ENCODE measurements at places on chromosomes 12 and 14. TPM values are rescaled to one million over a fixed set of nuclear protein-coding genes. Genes with fewer than 3 reads are reported as not detected.

The IRAK3 gene
- 50.7 TPM for total RNA-seq

The APEX1 gene
- total RNA-seq, result 103 TPM

DNA sequence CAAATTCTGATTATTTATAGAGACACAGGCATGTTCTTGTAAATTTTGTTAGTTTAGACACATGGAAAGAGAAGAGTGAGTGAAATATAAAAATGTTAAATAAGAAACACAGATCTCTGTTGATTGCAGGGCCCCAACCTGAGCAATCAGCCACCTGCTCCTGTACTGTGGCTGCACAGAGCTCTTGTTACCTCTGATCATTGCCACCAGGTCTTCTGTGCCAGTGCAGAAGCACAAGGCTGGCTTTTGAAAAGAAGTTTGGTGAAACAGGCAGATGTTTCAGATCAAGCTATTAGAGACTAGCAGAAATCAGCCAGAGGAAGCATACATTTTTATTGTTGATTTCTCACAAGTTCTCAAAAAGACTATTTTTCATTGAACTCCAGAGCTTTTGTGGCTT is 434.1 kb upstream of the OR4E1 start:
- no peak overlapping the region for H3K4me3 ChIP-seq
- no peaks in the 10 kb centered on the region for H3K36me3 ChIP-seq
- no peaks in the 10 kb centered on the region for H3K4me1 ChIP-seq
- DNase-seq, result no peak
- no peak overlapping the region for H3K27ac ChIP-seq

The BEST3 gene
- not detected for total RNA-seq

DNA sequence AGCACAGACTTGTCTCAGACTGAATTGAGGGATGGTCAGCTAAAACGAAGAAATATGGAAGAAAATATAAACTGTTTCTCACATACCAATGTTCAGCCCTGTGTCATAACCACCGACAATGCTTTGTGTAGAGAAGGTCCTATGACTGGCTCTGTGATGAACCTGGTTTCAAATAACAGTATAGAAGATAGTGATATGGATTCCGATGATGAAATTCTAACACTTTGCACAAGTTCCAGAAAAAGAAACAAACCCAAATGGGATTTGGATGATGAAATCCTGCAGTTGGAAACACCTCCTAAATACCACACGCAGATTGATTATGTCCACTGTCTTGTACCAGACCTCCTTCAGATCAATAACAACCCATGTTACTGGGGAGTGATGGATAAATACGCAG is 7.9 kb upstream of the MAPK1IP1L start:
- no peak for DNase-seq
- no peaks in the 10 kb centered on the region for H3K4me1 ChIP-seq
- H3K4me3 ChIP-seq, result no peak overlapping the region
- peaks cover 25% of the 10 kb centered on the region for H3K36me3 ChIP-seq
- H3K27me3 ChIP-seq, result no peaks in the 10 kb centered on the region

DNA sequence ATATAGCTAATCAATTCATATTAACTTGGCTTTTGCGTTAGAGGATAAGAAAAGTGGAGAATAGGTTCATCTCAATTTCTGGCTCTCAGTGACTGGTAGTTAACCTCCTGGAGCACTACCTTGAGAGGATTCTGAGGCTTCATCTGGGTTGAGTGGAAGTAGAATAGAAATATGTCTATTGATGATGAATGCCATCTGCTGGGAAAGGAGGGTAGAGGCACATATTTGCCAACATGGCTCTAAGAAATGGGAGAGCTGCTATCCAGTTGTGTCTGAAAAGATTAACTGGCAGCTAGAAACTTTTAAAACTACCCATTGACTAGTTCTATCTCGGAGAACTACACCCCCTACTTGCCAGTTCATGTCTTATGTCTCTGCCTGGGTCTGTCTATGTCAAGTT is 530.1 kb downstream of the NRXN3 start:
- H3K4me3 ChIP-seq, result no peak overlapping the region
- no peak for DNase-seq
- no peaks in the 10 kb centered on the region for H3K4me1 ChIP-seq
- H3K27ac ChIP-seq, result no peak overlapping the region

- H3K27me3 ChIP-seq, result no peaks in the 10 kb centered on the region
- peaks cover 44% of the 10 kb centered on the region for H3K36me3 ChIP-seq
- no peak overlapping the region for H3K4me3 ChIP-seq
- DNase-seq, result no peak
- H3K4me1 ChIP-seq, result peaks cover 16% of the 10 kb centered on the region
Measured at GRCh38 chr14:68918612-68919011, 60.5 kb downstream of the ACTN1 start.

The KRT80 gene
- 3.0 TPM for total RNA-seq

DNA sequence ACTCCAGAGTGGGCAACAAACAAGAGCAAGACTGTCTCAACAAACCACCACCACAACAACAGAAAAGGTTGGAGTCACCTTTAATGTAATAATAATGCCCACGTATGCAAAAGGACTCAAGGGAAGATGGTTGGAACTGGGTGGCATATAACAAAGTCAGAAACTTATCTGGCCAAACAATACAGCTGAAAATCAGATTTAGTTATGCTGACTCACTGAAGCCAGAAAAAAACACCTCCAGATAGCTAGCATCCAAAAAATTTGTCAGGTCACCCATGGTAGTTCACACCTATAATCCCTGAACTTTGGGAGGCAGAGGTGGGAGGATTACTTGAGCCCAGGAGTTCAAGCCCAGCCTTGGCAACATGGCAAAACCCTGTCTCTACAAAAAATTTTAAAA is 24.4 kb downstream of the SLC11A2 start:
- no peak overlapping the region for H3K27ac ChIP-seq
- peaks cover 95% of the 10 kb centered on the region for H3K36me3 ChIP-seq
- H3K27me3 ChIP-seq, result no peaks in the 10 kb centered on the region

DNA sequence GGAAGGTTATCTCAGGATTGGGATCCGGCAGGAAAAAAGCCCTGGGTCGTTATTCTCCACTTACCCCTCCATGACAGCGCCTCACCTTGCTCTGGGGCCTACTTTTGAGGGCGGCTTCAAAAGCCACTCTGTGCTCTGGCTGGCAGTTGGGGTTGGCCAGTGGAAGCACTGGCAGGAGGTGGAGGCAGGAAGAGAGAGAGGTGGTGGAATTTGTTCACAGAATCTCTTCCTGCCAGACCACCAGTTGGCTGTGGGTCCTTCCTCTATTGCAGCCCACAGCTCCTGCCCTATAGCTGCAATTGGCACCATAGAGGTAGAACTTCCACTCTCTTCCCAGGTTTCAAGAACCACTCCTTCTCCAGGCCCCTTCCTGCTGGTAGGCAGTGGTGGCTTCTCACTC is 32.7 kb upstream of the SDR39U1 start:
- H3K4me1 ChIP-seq, result no peaks in the 10 kb centered on the region
- H3K36me3 ChIP-seq, result no peaks in the 10 kb centered on the region
- H3K4me3 ChIP-seq, result no peak overlapping the region
- DNase-seq, result no peak
- H3K27ac ChIP-seq, result no peak overlapping the region

DNA sequence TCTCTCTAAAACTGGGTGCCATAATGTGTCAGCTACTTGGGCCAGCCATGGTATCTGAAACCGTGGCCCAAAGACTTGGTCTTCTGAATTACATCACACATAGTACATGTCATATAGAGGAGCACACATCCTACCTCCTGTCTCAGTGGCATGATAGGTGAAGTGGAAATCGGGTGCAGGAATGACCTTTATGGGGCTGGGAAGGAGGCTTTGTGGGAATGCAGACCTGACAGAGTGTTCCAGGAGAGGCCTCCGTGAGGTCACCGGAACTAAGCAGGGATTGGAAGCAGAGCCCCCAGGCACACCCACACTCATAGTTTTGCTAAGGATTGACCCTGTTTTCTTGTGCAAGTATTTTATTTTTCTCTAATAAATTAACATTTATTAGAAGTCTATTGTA is 82.6 kb downstream of the NTF3 start:
- H3K4me1 ChIP-seq, result peaks cover 11% of the 10 kb centered on the region
- no peak overlapping the region for H3K27ac ChIP-seq
- DNase-seq, result no peak
- H3K36me3 ChIP-seq, result no peaks in the 10 kb centered on the region
- H3K27me3 ChIP-seq, result peaks cover 4% of the 10 kb centered on the region
- no peak overlapping the region for H3K4me3 ChIP-seq

- no peak for DNase-seq
- H3K4me1 ChIP-seq, result peaks cover 9% of the 10 kb centered on the region
- no peak overlapping the region for H3K27ac ChIP-seq
- H3K27me3 ChIP-seq, result peaks cover 16% of the 10 kb centered on the region
- H3K36me3 ChIP-seq, result no peaks in the 10 kb centered on the region
Measured at GRCh38 chr14:33796356-33796755, 154.5 kb downstream of the EGLN3 start.

Data from lower lobe of right lung (tissue), 2 donors.